Heart left ventricle (tissue), 16 donors: ENCODE measurements at places on chromosomes 4 and X. TPM values are rescaled to one million over a fixed set of nuclear protein-coding genes. Genes with fewer than 3 reads are reported as not detected.

Gene PNMA6A
- total RNA-seq = 3.1 TPM

DNA sequence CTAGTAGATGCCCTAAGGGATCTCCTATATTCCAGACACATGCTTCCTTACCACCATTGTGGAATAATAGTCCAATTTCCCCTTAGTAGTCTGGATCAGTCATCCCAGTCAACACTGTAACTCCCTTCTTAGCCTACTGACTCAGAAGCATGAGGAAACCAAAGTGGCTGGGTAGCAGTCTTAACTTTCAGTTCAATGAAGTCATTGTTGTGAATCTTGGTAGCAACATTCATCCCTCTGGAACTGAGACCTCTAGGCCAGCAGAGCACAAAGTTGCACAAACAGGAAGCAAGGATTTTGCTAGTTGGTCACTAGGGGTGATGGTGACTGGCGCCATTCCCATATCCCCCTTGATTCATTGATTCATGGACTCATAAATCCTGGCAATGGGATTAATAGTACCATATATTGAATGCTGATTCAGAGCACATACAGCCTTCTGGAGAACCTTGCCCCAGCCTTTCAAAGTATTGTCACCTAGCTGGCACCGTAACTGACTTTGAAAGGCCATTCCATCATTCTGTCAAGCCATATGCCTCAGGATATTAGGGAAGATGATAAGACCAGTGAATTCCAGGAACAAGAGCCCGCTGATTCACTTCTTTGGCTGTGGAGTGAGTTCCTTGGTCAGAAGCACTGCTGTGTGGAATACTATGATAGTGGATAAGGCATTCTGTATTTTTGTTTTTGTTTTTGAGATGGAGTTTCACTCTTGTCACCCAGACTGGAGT lies 19.7 kb upstream of the GPAT3 start:
- H3K4me3 ChIP-seq = no peak overlapping the region
- no peaks in the 10 kb centered on the region for H3K36me3 ChIP-seq
- no peak overlapping the region for H3K27ac ChIP-seq
- DNase-seq = no peak
- H3K4me1 ChIP-seq = no peaks in the 10 kb centered on the region

Gene CCDC149
- total RNA-seq = 14.5 TPM

- H3K4me1 ChIP-seq = no peaks in the 10 kb centered on the region
- peaks cover 9% of the 10 kb centered on the region for H3K27me3 ChIP-seq
These were observed 48.1 kb downstream of the SRPX start for GRCh38 chrX:38172596-38172995.

Gene SPANXD
- total RNA-seq = not detected

DNA sequence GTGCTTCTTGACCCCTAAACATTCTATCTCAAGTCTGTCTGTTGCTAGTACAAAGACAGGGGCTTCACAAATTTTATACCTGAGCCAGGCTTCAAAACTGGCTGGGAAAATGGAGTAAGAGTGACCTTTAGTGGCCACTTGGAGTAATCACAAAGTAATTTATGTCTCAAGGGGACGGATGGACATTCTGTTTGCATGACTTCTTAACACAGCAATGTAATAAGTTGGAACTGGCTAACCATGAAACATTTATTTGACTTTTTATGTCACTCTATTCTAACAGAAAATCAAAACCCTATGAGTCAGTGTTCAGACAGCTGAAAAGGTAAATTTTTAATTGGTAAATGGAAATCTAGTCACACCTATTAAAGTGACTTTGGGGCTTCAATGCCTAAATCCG lies 600.6 kb downstream of the ANKRD50 start:
- H3K4me1 ChIP-seq = peaks cover 18% of the 10 kb centered on the region
- no peak overlapping the region for H3K4me3 ChIP-seq
- no peaks in the 10 kb centered on the region for H3K27me3 ChIP-seq
- H3K36me3 ChIP-seq = no peaks in the 10 kb centered on the region
- peak; percentile 41 for DNase-seq

DNA sequence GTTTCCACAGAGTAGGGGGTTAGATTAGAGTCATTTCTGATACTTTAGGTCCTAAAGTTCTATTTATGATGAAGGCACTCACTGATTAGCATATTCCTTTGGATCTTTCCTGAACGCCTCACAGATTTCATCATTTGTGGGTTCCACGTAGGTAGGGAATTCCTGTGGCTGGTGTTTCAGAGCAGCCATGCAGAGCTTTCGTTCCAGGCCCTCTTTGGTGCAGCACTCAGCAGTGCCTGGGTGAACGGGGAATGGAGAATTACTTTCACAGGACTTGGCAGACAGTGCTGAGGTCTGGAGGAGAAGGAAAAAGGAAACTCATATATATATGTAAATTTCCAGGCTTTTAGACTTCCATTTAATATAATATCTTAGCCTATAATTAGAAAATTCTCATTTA lies 18.5 kb downstream of the GC start:
- H3K4me3 ChIP-seq = no peak overlapping the region
- no peak for DNase-seq
- H3K27ac ChIP-seq = no peak overlapping the region
- no peaks in the 10 kb centered on the region for H3K27me3 ChIP-seq
- H3K36me3 ChIP-seq = no peaks in the 10 kb centered on the region

Gene SSX3
- not detected for total RNA-seq

Gene ESX1
- not detected for total RNA-seq

Gene UGT8
- not detected for total RNA-seq

Gene TLR8
- 0.91 TPM for total RNA-seq

Gene PLRG1
- total RNA-seq = 46.0 TPM

GRCh38 chr4:8171984-8172924 lies 13.6 kb upstream of the ABLIM2 start:
- H3K4me3 ChIP-seq = no peak overlapping the region
- H3K4me1 ChIP-seq = peaks cover 8% of the 10 kb centered on the region
- no peaks in the 10 kb centered on the region for H3K36me3 ChIP-seq
- no peaks in the 10 kb centered on the region for H3K27me3 ChIP-seq
- no peak for DNase-seq

DNA sequence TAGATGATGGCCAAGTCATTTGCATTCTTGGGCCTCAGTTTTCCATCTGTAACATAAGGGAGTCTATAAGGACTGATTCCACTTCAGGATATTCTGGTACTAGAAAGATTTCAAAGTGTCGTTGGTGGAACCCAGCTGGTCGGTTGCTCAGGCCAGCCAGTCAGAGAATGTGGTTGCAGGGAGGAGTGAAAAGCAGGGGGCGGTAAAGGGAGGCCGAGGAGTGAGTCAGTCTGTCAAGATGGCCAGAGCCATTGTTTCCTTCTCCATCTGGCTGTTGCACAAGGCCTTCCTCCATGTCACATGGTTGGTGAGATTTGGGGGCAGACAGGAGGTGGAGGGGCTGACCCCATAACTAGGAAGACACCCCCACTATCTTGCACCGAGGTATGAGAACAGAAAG lies 38.2 kb downstream of the STARD8 start:
- DNase-seq = no peak
- no peaks in the 10 kb centered on the region for H3K36me3 ChIP-seq
- peaks cover 16% of the 10 kb centered on the region for H3K4me1 ChIP-seq
- H3K27ac ChIP-seq = peak overlapping the region; percentile 85
- peaks cover 15% of the 10 kb centered on the region for H3K27me3 ChIP-seq
- H3K4me3 ChIP-seq = peak overlapping the region; percentile 56

GRCh38 chr4:113435893-113436292 lies 325.6 kb downstream of the CAMK2D start:
- peak; percentile 66 for DNase-seq
- no peak overlapping the region for H3K4me3 ChIP-seq
- no peaks in the 10 kb centered on the region for H3K27me3 ChIP-seq
- no peaks in the 10 kb centered on the region for H3K36me3 ChIP-seq

GRCh38 chr4:82621251-82621650 lies 59.5 kb upstream of the TMEM150C start:
- DNase-seq = no peak
- H3K4me1 ChIP-seq = peaks cover 5% of the 10 kb centered on the region
- H3K36me3 ChIP-seq = no peaks in the 10 kb centered on the region
- H3K27ac ChIP-seq = no peak overlapping the region

DNA sequence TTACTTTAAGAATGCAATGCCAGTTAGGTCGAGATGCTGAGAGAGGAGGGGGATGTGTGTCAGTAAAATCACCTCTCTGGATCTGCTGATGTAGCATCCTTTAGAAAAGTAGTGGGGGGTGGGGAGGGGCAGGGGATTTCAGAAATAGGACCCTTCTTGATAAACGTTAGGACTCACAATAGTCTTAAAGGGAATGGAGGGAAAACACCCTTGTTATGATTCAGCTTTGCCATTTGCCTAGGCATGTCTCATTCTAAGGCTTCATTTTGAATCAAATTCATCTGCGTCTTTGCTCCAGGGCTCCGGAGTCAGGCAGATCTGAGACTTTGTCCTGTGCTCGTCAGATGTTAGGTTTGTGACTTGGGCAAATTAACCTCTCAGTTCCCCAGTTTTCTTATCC lies 879 bp downstream of the SH2D1A start:
- no peaks in the 10 kb centered on the region for H3K27me3 ChIP-seq
- H3K4me1 ChIP-seq = no peaks in the 10 kb centered on the region
- H3K4me3 ChIP-seq = no peak overlapping the region
- no peak overlapping the region for H3K27ac ChIP-seq
- H3K36me3 ChIP-seq = no peaks in the 10 kb centered on the region
- DNase-seq = no peak

DNA sequence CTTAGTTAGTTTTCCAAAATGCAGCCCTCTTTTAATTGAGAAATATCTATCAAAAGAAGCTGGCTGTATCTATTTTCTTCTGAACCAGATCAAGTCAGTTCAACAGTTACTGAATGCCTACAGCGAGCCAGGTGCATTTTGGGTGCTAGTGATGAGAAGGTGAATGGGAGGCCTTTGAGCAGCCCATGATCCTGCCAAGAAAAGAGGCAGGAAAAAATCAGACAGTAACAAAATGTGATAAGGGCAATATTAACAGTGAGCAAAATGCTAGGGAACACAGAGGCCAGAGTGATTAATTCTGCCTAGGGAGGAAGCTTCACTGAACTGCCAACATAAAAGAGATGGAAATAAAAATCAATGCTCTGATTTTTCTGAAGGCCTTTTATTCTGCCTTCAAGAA lies 248.5 kb downstream of the SNCA start:
- H3K4me3 ChIP-seq = no peak overlapping the region
- H3K27ac ChIP-seq = no peak overlapping the region
- no peaks in the 10 kb centered on the region for H3K36me3 ChIP-seq
- no peak for DNase-seq

Gene MMRN1
- 1.5 TPM for total RNA-seq

Gene GPC4
- 9.0 TPM for total RNA-seq

GRCh38 chrX:124260845-124261244 lies 71.6 kb upstream of the TEX13D start:
- H3K4me3 ChIP-seq = no peak overlapping the region
- no peaks in the 10 kb centered on the region for H3K4me1 ChIP-seq
- H3K36me3 ChIP-seq = no peaks in the 10 kb centered on the region
- no peak for DNase-seq
- H3K27ac ChIP-seq = no peak overlapping the region

DNA sequence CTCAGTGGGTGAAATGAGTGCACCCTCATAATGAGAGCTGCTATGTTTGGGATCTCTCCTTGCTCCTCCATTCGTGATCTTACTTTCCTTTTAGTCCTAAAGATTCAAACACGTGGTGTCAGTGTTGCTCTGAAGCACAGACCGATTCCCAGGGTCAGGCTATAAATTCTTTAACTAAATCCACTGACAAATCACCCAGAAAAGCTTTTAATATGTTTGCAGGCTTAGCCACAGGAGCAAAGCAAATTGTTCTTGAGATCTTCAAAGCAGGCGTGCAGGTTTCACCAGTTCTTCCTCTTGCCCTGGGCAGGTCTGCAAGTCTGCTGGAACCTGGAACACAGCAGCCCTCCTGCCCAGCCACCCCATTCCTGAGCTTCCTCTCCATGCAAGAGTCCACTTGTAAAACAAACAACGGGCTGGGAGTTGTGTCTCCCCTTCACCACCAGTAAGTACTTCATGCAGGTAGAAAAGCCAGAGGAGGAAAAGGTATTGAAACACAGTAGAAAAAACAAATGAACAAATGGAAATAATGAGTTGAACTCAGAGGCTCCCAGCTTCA lies 70.1 kb upstream of the ENPP6 start:
- no peak for DNase-seq
- H3K4me3 ChIP-seq = no peak overlapping the region
- no peak overlapping the region for H3K27ac ChIP-seq
- no peaks in the 10 kb centered on the region for H3K36me3 ChIP-seq
- no peaks in the 10 kb centered on the region for H3K4me1 ChIP-seq
- no peaks in the 10 kb centered on the region for H3K27me3 ChIP-seq

- no peaks in the 10 kb centered on the region for H3K27me3 ChIP-seq
- DNase-seq = no peak
- peak overlapping the region; percentile 92 for H3K4me3 ChIP-seq
- H3K36me3 ChIP-seq = no peaks in the 10 kb centered on the region
- H3K4me1 ChIP-seq = peaks cover 60% of the 10 kb centered on the region
These were observed 338 bp upstream of the KLHL2 start for GRCh38 chr4:165207016-165207430.

DNA sequence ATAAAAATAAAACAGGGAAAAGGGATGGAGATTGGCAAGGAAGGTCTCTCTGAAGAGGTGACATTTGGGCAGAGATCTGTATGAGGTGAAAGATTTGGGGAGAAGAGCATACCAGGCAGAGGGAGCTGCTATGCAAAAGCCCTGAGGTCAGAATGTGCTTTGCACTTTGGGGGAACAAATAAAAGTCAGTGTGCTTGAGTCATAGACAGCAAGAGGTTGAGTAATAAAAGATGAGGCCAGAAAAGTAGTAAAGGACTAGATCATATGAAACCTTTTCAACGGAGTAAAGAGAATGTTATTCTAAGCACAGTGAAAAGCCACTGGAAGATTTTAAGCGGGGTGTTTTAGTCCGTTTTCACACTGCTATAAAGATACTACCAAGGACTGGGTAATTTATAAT lies 76.5 kb upstream of the TEX13A start:
- no peak overlapping the region for H3K27ac ChIP-seq
- peaks cover 7% of the 10 kb centered on the region for H3K27me3 ChIP-seq
- DNase-seq = no peak
- no peaks in the 10 kb centered on the region for H3K36me3 ChIP-seq
- H3K4me1 ChIP-seq = no peaks in the 10 kb centered on the region
